ENCODE measurements at places on chromosomes 11 and 22.

- no peak for DNase-seq
These were observed 9.6 kb downstream of the ZNF195 start for GRCh38 chr11:3369366-3369765.

DNA sequence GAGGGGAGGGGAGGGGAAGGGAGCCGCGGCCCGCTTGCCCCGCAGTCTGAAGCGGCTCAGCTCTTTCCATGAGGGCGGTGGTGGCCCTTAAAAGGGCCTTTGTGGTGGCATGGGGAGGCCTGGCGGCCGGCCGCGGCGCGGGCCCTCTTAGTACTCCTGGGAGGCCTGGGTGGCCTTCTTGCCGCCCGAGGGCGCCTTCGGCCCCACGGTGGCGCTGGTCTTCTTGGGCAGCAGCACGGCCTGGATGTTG is 6.9 kb downstream of the DPAGT1 start:
- no peak for DNase-seq

DNA sequence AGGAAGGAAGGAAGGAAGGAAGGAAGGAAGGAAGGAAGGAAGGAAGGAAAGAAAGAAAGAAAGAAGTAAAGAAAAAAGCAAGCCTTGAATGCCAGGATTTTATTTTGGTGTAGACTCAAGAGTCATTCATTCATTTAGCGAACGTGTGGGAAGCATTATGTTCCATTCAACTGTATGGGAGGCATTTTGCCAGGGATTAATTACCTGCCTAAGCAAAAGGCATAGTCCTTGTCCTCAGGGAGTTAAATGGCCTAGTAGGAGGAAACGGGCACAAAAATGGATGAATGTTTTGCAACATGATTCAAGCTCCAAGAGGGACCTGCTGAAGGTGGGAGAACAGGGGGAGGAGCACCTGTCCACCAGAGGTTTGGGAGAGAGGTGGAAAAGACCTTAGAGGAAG is 16.2 kb upstream of the ZNRF3 start:
- DNase-seq, result no peak

DNA sequence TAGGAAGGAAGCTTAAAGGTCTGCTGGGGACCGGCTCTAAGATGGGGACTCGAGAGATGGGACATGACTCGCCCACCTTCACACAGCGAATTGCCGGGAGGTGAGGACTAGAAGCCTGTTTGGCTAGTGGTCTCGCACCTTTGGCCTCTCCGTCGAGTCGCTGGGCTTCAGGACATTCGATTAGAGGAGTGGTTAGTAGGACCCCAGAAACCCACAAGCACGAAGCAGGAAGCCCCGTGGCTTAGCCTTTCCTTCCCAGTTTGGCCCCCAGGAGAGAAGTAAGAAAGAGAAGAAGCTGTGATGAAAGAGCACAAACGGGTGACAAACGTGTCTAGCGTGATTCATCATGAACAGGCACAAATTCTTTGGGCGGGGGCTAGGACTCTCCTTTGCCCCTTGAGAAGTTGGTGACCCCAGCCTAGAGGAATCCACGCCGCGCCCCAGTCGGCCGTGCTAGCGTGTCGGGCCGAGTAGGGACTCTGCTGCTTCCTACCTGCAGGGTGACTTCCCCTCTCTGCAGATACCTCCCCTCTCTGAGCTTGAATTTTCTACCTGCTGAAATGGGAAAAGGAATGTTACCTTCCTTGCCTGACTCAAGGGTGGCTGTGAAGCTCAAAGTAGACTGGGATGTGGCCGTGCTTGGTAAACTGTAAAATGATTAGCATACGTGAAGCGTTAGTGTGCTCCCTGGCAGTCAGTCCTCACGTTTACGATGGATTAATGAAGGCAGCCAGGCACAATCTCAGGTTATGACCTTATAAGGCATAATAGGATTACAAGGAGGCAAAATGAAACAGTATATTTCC is 1.1 kb upstream of the ADM start:
- DNase-seq, result no peak

GRCh38 chr11:57380975-57381374 is at the start of gene PRG3:
PRG3 (minus strand) TSS chr11:57381150; CDS start chr11:57380708, 442 bp downstream.
- DNase-seq, result no peak

DNA sequence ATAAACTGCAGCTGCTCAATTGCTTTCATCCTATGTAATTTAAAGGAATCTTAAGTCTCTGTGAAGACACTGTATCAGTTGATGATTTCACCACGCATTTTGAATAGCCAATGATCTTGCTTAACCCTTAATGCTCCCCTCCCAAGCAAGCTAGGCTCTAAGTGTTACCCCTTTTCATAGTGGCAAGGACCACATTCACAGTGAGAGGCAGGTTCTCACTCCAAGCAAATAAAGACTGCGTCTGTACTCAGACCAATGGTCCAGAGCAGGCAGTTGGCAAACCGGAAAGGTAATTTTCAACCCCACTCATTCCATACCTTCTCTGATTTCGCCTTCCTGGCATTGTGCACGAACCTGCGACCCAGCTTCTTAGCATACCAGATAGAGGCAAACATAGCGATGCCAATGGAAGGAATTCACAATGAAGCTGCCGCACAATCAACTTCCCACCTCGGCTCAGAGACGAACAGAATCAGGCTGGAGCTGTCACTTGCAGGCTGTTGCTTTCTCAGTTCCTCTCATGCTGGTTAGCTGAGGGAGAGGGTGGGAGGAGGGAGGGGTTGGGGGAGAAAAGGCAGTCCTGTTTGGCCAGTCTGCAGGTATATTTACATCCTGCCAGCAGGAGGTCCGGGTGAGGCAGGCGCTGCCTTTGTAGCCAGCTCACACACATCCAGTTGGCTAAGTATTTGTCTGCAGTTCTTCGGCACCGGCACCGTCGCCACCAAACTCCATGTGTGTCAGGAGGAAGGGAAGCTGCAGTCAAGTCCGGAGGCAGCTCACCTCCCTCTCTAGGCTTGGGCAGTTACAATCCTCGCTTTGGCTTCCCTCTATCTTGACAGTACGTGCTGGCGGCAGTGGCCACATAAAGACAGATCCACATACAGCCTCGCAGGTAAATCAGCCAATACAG is 1151.2 kb upstream of the CCDC90B start:
- DNase-seq, result no peak

- DNase-seq, result no peak
These were observed 105.0 kb downstream of the SHANK2 start for GRCh38 chr11:71147331-71147730.

DNA sequence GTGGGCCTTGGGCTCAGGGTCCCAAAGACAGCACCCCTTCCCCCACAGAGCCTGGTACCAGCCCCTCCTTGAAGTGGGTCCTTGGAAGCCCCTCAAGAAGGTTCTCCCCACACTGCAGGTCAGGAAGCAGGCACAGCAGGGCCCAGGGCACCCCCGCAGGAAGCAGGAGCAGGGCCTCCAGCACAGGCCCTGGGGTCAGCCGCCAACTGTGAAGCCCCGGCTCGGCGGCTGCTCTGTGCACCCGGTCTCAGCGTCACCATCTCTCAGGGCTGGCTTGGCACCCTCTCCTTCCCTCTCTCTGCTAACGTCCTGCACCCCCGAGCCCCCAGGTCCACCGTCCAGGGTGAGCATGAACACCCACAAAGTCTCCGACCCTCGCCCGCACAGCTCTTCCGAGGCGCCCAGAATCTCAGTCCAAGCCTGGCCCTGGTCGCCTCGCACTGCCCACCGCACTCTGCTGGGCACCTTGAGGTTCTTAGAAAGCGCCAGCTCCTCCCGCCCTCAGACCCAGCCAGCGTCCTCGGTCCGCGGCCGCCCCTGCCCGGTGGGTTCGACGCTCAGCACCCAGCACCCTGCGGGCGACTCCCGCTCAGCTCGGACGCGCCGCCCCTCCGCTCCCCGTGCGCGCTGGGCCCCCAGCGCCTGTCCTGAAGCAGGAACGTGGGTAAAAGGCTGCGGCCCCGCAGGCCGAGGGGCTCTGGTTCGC is 1.4 kb upstream of the SIGIRR start:
- no peak for DNase-seq

- DNase-seq, result peak; percentile 74
These were observed 34.1 kb upstream of the CRTAM start for GRCh38 chr11:122804161-122804560.

DNA sequence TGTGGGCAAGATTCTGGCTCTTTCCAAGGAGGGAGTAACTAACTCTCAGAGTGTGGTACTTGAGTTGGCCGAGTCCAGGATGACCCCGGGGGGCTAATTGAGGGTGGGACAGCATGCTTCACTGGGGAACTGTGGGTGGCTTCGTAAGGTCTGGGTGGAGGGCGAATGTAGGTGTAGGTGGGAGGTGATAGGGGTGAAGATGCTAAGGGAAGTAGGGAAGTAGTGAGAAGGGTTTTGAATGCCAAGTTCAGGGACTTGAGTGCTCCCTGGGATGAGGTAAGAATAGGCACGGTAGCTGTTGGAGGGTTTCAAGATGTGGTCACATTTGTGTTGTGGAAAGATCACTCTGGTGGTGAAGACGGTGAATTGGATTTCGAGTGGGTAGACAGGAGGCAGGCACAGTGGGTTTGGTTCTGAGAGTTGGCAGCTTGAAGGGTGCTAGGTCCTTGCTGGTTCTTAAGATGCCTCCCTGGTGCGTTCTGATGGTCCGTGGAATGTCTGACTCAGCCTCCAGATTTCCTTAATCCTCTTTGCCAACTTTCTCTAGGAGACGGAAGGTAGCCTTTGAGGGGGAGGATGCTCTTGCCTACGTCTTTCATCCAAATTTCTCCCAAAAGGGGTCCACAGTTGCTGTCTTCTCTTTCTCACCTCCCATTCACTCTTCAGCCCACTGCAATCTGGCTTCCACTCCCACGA is 2.5 kb upstream of the DNAL4 start:
- DNase-seq, result no peak

GRCh38 chr11:124961972-124962609 is 8.1 kb downstream of the CCDC15 start:
- DNase-seq, result peak; percentile 25

DNA sequence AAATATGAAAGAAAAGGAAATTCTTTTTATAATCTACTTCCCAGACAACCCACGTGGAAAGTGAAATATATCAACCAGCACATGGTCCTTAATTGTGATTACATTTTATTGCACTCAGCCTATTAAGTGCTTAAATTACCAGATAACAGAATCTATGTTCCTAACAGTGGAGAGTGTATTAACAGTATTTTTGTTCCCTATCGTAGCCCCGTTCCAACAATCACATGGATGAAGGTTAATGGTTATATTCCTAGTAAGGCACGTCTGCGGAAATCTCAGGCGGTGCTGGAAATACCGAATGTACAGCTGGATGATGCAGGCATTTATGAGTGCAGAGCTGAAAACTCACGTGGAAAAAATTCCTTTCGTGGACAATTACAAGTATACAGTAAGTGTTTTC is 626.1 kb upstream of the ARHGAP42 start:
- no peak for DNase-seq

GRCh38 chr11:122177238-122177637 is 61.2 kb upstream of the BLID start:
- DNase-seq, result no peak

DNA sequence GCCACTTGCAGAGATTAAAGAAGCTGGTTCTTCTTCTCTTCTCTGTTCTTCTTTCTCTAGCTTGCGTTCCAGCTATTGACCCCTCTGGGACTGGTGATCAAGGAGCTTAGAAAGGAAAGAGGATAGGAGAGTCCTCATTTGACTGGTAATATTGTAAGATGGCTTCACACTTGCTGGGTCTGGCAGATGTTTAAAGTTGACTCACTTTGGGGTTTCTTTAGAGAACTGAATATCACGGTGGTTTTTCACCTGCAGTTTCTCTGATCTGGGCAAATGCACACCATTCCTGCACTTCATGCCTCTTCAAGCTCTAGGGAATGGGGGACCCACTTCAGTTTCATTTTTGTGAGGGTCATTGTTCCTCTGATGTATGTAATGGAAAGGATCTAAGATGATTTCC is 41.8 kb upstream of the DEUP1 start:
- no peak for DNase-seq

DNA sequence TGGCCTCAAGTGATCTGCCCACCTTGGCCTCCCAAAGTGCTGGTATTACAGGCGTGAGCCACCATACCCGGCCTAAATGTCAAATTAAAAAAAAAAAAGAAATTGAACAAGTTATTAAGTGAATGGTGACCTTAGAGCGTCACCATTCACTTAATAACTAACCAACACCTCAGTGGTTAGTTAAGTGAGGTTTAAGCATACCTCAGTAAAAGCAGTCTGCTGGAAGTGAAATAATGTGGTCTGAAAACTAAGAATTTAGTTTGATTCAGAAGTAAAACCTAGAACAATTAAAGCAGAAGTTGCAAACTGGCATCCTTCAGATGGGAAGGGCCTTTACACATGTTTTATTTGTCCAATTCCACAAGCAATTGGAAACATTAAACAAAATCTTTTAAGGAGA is 71.5 kb downstream of the FCHSD2 start:
- no peak for DNase-seq

DNA sequence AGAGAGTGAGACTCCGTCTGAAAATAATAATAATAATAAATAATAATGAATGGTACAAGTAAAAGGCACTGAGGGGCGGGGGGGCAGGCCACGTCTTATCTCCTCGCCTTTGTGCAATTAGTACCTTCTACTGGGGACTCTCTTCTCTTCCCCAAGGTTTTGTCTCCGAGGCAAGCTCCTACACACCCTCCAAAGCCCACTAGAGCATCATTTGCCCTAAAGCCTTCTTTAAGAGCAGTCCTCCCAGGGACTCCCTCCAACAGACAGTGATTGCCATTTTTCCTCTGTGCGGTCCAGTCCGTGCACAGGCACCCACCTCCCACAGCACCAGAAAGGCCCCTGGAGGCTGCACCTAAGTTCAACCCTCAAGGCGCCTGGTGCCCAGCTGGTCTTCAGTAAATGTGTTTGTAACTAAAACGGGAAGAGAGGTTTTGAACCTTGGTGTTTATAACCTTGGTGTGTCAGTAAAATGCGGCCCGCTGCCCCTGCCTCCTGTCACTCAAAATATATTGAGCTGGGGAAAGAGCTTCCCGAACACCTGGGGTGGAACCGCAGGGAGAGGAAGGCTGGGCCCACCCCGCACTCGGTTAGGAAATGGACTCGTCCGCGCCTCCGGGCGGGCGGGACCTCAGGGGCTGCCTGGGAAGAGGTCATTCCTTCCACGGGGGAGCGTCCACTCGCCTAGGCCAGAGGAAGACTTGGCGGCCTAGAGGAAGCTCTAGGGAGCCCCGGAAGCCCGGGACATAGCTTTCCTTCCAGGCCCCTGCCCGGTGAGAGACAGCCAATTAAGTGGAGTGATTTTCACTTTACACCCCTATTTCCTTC is 4.7 kb upstream of the KDELR3 start:
- no peak for DNase-seq

GRCh38 chr11:20501252-20501651 is 98.2 kb upstream of the SLC6A5 start:
- DNase-seq, result no peak

DNA sequence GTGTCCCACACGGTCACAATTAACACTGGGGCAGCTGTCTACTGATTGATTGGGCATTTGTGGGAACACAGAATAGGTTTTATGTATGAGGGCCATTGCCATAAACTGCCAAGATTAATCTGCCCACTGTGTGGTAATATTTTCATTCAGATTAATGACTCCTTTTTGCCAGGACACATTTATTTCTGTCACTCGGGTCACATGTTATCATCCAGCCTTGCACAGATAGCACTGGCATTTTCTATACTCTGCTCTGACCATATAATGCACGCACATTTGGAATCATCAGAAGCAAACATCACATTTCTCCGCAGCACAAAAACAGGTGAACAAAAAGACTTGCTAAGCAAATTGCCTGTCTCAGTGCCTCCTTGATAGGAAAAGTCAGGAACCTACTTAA is 138.3 kb downstream of the CADM1 start:
- DNase-seq, result no peak
